ENCODE measurements at places on chromosomes 4 and X.

- peak; percentile 45 for DNase-seq
Measured at GRCh38 chr4:2591189-2591588, 54.7 kb downstream of the FAM193A start.

DNA sequence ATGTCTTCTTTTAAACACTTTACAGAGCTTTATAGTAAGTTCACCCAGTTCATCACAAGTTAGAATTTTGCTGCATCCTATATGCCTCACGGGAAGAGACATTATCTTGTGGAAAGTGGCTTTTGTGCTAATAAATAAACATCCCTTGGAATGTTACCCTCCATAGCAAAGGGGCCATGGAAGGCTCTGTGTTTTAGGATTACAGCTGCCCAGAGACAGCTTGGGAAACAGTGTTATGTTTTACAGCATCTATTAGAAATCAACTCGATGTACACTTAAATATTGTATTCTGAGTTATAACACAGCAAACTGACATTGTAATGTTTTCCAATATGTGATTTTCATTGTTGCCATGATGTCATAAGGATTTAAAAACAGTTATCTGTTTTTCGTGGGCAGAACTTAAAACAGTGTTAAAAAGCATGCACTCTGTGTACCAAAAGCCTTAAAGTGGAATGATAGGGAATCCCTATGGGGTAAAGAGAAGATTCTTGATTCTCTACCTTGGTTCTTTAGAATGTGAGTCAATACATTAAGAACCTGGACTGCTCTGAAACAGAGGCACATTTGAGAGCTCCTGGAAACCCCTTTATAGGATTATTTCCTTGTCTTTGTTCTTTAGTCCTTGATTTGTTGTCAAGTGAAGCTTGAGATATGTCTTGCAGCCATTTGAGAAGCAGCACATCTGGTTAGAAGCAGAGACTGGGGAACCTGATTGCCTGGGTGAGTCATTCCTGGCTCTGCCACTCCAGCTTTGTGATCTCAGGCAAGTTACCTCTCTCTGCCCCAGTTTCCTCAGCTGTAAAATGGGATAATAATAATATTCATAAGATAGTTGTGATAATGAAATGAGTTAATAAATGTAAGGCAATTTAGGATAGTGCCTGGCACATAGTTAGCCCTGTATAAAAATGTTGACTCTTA, 41.6 kb downstream of the ARHGAP10 start:
- peak; percentile 32 for DNase-seq

DNA sequence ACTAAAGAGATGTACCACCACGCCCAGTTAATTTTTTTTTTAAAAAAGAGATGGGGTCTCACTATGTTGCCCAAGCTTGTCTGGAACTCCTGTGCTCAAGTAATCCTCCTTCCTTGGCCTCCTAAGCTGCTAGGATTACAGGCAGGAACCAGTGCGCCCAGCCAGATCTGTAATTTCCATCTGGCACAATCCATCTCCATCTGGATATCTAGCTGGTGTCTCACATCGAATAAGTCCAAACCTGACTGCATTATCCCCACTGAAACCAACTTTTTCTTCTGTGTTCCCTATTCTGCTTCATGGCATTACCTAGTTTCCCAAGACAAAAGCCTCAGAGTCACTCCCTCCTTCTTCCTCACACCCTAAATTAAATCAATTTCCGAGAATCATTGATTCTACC, 125.8 kb upstream of the TEX13C start:
- DNase-seq, result no peak

DNA sequence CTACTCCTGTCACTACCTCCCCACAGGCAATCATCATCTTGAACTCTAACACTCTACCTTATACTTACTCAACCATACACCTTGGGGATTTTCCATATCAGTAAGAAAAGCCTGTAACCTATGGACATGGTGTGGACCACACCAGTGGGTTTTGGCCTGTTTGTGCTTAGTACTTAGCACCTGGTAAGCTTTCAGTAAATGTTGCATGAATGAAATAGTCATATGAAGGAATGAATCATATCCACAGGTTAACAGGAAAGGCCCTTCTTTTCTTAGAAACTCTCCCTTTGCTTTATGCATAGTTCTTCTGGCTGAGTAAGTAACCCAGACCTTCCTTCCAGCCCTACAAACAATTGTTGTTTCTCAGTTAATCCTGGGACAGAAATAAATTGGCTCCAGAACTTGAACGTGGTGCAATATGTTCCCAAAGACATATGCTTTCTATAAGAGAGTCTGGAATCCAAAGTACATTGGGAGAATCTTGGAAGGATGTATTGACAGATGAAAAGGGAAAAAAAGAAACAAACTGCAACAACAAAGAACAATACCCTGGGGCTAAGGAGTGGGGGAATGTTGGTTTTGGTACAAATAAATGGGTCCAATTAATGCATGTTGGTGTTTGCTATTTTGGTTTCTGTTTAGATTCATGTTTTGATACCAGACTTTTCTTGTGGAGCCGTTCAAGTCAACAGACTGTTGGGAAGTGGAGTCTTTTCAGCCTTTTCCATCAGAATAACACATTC, 27.8 kb downstream of the RASL11B start:
- no peak for DNase-seq

- DNase-seq, result peak; percentile 9
Measured at GRCh38 chr4:17494258-17495190, 17.4 kb downstream of the QDPR start.

- peak; percentile 72 for DNase-seq
Measured at GRCh38 chr4:37922328-37922727, 31.4 kb downstream of the TBC1D1 start.

DNA sequence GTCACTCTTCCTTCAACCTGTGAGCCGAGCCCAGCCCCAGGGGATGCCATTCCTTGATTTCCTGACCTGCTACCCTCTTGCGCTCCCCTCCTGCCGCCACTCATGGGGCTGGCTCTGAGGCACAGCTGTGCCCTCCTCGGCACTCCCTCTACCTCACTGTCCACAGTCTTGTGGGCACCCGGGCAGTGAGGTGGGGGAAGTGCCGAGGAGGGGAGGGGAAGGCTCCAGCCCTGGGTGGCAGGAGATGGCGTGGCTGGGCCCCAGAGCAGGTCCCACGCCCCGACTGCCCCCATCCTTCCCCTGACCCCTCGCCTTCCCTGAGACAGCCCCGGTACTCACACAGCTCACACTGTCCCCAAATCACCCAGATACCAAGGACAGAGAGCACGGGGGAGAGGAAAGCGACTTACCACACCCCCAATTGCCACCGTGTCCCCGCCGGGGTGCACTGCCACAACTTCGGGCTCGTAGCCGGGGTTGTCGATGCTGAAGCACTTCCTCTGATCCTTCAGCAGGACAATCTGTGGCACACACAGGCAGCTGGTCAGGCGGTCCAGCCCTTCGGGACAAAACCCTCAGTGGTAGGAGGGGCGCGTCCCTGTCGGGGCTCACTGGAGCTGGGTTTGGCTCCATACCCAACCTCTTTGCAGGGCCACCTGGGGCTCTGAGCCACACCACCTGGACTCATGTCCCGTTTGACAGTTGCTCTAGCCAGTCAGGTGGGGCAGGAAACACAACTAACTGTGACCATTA, 37.9 kb downstream of the WDR1 start:
- no peak for DNase-seq

DNA sequence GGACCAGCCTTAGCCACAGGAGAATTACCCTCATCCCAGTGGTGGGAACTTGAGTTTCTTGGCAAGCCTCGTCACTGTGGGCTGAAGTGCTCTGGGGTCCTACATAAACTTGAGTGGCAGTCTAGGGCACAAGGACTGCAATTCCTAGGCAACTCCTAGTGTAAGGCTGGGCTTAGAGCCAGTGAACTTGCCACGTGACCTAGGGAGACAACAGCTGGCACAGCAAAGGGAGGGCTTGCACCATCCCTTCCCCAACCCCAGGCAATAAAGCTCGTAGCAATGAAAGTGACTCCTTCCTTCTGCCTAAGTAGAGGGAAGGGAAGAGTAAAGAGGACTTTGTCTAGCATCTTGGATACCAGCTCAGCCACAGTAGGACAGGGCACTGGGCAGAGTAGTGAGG, 81.8 kb downstream of the TEX11 start:
- DNase-seq, result no peak

- DNase-seq, result no peak
Measured at GRCh38 chr4:80386281-80386886, 50.9 kb downstream of the CFAP299 start.

- no peak for DNase-seq
Measured at GRCh38 chr4:32042486-32043247, 1322.5 kb downstream of the PCDH7 start.

GRCh38 chr4:41448934-41449333, 89.0 kb upstream of the LIMCH1 start:
- peak; percentile 65 for DNase-seq

DNA sequence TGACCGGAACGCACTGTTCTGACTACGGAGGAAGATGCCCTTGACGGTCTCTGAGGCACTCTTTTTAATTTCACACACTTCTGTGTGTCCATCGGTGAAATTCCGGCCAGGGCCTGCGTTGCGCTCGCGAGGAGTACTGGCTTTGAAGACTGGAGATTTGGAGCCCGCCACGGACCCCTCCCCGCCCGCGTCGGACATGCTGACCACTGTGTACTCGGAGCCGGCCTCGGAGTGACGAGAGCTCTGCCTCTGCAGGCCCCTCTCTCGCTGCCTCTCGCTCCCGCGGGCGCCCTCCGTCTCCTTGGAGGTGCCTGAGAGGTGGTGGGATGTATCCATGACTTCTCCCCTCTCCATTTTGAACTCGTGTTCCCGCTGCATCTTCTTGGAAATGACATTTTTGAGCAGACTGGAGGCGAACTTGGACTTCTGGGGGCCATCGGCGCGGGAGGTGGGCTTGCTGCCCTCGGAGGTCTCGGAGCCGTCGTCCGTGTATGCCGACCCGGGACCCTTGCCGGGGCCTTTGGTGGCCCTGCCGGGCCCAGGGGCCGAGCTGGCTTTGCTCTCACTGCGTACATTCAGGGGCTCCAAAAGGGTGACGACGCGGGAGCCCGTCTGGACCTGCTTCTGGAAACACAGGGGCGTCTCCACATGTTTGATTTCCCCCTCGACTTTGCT, 5.7 kb downstream of the C4orf54 start:
- DNase-seq, result no peak

GRCh38 chrX:141133272-141133671, 43.7 kb downstream of the LDOC1 start:
- DNase-seq, result no peak

DNA sequence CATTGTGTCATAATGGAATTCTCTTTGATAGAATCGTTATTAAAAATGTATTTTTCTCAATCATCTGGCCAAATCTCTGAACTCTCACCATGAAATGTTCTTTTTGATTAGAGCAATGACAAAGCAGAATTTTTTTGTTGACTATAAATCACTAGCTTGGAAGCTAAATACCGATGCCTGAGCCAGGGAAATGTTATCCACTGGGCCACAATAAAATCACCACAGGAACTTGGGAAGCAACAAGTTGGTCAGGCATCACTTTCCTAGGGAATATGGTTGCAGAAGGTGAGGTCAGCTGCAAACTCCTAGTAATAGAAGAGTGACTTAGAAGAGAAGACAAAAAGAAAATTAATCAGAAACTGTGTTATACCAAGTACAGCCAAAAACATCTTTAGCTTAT, 60.6 kb upstream of the CFAP47 start:
- no peak for DNase-seq

DNA sequence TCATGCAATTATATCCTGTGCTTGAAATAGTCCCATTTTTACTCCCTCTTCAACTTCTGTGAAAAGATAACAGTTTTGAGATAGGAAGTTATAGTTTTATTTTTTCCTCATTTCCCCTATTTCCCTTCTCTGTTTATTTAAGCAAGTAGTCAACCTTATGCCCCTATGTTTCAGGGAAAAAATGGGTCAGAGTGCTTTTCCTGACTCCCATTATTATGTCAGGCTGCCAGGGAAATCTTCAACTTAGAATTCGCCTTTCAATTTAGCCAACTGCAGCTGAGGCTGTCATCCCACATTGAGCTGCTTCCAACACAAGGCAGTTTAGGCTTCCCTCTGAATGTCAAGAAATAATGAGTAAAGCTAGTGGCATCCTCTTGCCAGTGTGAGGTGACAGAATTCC, 42.3 kb downstream of the NXT2 start:
- no peak for DNase-seq

DNA sequence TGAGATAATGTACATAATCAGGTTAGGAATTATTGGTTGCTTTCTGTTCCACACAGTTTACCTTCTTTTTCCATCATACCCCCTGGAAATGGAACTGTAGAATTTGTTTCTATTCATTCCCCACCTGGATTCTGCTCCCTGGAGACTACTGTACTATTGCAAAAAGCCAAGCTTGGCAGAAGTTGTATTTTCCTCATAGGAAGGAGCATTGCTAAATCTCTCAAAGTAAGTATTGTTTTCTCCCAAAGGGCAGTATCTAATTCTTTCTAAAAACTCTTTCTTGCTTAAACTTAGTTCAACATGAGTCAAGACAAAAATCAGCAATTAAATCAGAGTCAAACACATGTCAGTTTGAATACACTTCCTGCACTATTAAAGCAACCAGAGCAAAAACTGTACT, 136.2 kb downstream of the CDS1 start:
- DNase-seq, result no peak

DNA sequence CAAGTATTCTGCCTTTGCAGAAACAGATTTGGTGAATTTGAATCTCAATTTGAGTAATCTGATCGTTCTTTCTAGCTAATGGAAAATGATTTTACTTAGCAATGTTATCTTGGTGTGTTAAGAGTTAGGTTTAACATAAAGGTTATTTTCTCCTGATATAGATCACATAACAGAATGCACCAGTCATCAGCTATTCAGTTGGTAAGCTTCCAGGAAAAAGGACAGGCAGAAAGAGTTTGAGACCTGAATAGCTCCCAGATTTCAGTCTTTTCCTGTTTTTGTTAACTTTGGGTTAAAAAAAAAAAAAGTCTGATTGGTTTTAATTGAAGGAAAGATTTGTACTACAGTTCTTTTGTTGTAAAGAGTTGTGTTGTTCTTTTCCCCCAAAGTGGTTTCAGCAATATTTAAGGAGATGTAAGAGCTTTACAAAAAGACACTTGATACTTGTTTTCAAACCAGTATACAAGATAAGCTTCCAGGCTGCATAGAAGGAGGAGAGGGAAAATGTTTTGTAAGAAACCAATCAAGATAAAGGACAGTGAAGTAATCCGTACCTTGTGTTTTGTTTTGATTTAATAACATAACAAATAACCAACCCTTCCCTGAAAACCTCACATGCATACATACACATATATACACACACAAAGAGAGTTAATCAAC, 15.3 kb downstream of the PLP1 start:
- no peak for DNase-seq

GRCh38 chr4:7194251-7195140, 2.2 kb downstream of the SORCS2 start:
- DNase-seq, result no peak

DNA sequence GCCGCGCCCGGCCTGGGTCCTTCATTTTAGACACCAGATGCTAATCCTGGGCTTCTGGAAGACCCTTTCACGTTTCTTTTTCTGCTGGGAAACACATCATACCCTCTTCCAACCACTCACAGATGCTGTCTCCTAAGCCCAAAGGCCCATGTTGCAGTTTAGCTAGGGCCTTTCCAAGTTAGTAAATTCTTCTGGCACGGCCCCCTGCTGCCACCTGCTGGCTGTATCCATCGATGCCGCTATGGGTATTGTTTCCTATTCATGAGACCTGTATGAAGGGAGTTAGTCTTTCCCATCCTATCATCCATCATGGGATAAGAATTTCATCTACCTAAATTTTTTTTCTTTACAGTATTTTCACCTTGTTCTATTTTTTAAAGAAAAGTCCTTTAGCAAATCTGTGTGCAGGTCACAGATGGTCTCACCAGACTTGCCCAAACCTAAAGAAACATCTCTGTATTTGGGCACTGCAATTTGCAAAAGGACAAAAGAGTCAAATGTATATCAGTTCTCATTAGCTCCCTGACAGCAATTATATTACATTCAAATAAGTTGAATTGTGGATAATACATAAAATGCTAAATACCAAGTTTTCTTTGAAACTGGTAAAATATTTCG, 37.8 kb upstream of the SLC9A7 start:
- DNase-seq, result peak; percentile 46

Measured in NCI-H226 (cell line).